Adipocyte (in vitro differentiated cells): ENCODE measurements at places on chromosomes 6 and 20.

GRCh38 chr20:11118802-11119380 is 445.1 kb upstream of the JAG1 start:
- DNase-seq = no peak

DNA sequence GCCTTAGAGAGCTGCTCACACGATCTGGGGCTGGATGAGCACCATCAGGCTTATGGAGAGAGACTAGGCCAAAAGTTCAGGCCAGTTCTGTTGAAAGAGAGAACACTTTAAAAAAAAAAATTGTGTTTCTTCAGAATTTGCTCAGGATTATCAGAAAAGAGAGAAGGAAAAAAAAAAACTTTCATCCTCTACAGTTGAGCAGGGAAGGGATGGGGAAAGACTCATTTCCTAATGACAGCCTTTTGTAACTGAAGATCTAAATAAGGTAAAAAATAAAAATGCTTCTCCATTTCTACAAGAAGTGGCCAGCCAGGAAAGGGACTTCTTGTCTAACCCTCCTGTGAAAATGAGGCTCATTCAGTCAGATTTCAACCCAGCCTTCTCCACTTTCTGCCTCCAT is 134.8 kb downstream of the LY86 start:
- DNase-seq = no peak

- DNase-seq = no peak
These were observed 53.8 kb upstream of the DACT2 start for GRCh38 chr6:168373389-168373788.

DNA sequence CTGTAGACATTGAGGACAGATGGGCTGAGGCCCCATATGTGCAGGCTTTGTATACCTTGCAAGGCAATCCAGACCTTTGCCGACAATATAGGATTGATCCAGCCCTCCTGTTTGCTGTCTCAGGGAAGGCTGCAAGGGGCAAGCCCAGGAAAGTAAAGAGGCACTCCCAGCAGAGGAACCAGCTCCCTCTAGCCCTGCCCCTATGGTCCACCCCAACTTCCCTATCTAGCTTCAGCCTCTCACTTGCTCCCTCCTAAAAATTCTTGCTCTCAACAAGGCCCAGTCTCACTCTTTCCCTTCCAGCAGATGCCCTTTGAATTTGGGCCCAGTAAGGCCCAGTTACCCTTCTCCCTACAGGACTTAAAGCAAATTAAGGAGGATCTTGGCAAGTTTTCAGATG is 92.6 kb downstream of the JARID2 start:
- DNase-seq = no peak

GRCh38 chr20:17161673-17162481 is 65.0 kb upstream of the PCSK2 start:
- DNase-seq = peak; percentile 2

GRCh38 chr6:111710911-111711310 is 105.2 kb upstream of the TRAF3IP2 start:
- no peak for DNase-seq
